ENCODE measurements at places on chromosomes 12 and 14. TPM values are rescaled to one million over a fixed set of nuclear protein-coding genes. Genes with fewer than 3 reads are reported as not detected.

Gene RGS6
- not detected for total RNA-seq

Gene KCNJ8
- total RNA-seq = 19.4 TPM

Gene COX8C
- not detected for total RNA-seq

Gene ESR2
- total RNA-seq = not detected

Gene NPFF
- not detected for total RNA-seq

Gene SERPINA5
- not detected for total RNA-seq

Gene INHBC
- total RNA-seq = not detected

Gene HEBP1
- total RNA-seq = 19.9 TPM

Gene FOXG1
- not detected for total RNA-seq

Gene CCDC38
- total RNA-seq = not detected

Gene KRT3
- not detected for total RNA-seq

Gene MMP17
- total RNA-seq = 8.6 TPM

Gene CIT
- 18.4 TPM for total RNA-seq

Gene NINJ2
- total RNA-seq = 0.32 TPM
